ENCODE measurements at places on chromosomes 12 and 14.

- no peak for DNase-seq
Observed at GRCh38 chr12:22738945-22739344, 114.0 kb downstream of the ETNK1 start.

GRCh38 chr12:25829192-25829591, 129.3 kb upstream of the RASSF8 start:
- no peak for DNase-seq

DNA sequence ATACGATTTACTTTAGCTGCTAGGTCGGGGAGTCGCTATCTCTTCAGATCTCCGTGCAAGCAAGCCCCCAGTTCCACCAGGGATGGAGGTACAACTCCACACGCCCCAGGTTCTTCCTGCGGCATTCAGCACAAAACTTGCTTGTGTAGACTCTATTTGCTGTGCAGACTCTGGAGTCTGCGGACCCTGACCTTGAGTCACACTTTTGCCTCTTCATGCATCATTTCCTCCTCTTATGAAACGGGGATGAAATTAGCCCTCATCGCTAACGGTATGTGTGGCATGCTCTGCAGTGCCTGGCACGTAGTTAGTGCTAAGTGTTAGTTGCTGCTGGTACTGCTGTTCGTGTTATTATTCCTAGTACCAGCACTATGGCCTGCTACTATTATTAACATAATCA, 84.4 kb downstream of the TMEM132D start:
- no peak for DNase-seq

DNA sequence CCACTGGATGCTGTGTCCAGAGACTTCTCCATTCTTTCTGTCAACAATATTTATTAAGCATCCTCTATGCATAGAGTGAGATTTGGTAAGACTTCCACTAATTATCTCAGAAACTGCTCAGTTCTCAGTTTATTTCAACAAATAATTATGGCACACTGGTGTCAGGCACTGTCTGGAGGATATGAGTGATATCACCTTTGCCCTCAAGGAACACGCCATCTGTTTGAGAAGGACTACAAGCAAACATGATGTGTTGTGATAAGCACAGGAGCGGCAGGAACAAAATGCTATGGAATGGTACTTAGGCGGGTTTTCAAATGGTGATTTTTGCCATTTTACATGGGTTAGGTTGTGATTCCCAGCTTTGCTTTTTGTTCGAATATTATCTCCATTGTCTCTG, 229.2 kb downstream of the DPF3 start:
- DNase-seq = no peak

GRCh38 chr12:4086481-4086880, 187.1 kb upstream of the CCND2 start:
- no peak for DNase-seq

DNA sequence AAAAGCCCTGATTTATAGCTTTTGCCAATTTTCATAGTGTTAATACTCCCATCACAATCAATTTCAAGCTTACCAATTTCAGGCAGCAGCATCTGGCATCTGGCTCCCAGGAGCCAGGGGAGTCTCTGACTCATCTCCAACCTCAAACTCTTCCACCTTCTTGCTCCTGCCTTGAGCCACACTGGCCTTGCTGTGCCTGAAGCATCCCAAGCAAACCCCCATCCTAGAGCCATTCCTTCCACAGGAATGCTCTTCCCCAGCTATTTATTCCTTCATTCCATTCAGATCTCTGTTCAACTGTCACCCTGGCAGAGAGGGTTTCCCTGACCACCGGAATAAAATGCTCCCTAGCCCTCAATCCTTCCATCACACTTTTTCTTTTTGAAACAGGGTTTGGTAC, 13.9 kb upstream of the PPP1CC start:
- no peak for DNase-seq

GRCh38 chr14:67491741-67492507, 3.4 kb upstream of the TMEM229B start:
- no peak for DNase-seq

GRCh38 chr12:112185093-112185923, 59.9 kb downstream of the TRAFD1 start:
- DNase-seq = no peak

GRCh38 chr14:67883717-67884116, 64.1 kb downstream of the RAD51B start:
- DNase-seq = peak; percentile 30

- no peak for DNase-seq
Observed at GRCh38 chr12:68416826-68417225, 84.7 kb upstream of the MDM1 start.

DNA sequence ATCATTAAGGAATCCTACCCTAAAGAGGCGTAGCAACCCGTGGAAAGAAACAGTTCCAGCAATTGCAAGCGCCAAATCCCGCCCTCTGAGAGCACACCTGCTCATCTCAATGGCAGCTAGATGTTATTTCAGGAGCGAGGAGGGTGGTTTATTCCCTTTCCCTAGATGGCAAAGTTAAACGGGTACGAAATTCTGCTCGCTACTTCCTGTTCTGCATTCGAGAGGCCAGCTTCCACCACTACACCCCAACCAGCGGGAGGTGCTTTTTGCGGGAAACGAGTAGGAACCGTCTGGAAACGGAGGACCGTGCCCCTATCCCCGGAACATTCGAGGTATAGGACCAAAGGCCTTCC, 536 bp downstream of the VPS29 start:
- DNase-seq = peak; percentile 80

- DNase-seq = no peak
Observed at GRCh38 chr14:59356312-59356711, 108.9 kb downstream of the GPR135 start.

DNA sequence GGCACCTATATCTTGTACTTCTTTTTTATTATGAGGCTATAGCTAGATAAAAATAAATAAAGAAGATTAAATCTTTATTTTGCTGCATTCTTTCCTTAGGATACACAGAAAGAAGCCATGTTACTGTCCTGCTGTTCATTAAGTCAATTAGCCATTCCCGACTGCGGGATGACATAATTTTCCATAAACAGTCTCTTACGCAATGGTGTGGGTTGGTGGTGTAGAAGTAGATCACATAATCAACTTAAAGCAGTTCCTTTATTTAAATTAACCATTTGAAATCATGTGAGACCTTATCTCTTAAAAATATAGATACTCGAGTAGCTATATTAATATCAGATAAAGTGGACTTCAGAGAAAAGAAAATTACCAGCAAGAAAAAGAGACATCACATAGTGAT, 40.2 kb downstream of the TAOK3 start:
- DNase-seq = peak; percentile 65

GRCh38 chr12:94553875-94554274, 94.2 kb upstream of the CEP83 start:
- no peak for DNase-seq

DNA sequence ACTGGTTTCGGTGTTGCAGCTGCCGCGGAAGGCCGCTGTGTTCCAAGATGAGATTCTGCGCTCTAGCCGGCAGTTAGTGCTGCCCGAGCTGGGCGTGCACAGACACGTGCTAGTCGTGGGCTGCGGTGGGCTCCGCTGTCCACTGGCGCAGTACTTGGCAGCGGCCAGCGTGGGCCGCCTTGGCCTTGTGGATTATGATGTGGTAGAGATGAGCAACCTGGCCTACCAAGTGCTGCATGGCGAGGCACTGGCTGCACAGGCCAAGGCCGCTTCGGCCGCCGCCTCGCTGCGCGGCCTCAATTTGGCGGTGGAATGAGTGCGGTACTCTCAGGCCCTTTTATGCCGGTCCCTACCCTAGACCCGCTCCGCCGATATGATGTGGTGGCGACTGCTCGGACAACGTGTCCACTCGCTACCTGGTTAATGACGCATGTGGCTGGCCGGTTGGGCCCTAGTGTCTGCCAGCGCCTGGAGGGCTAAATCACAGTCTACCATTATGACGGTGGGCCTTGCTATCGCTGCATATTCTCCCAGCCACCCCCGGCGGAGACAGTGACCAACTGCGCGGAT, 102.2 kb downstream of the SNAPC1 start:
- DNase-seq = no peak

DNA sequence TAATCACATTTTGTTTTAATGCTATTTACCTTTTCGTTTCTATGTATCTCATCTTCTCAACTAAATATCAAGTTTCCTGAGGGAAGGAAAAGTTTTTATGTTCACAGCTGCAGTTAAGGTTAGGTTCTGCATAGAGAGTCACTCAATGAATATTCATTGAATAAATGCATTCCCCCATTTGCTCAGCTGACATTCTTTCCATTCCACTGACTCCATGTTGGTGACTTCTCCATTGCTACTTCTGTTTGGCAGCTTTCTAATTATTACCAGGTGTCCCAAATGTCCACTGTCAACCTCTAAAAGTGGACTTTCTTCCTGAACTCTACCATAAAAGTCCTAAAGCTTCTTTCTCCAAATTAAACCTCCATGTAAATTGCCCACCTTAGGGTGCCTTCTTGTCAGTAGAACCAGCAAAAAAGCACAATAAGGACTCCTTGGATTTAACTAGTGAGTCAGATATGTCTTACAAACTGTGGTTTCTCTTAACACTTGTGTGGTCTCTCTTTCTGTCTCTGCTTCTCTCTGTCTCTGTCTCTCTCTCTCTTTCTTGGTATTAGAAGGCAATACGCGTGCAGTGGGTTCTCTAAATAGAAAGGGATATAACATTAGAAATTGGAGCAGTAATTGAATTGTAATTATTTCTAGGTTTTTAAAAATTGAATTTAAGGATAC, 85.9 kb downstream of the TMEM117 start:
- DNase-seq = no peak

DNA sequence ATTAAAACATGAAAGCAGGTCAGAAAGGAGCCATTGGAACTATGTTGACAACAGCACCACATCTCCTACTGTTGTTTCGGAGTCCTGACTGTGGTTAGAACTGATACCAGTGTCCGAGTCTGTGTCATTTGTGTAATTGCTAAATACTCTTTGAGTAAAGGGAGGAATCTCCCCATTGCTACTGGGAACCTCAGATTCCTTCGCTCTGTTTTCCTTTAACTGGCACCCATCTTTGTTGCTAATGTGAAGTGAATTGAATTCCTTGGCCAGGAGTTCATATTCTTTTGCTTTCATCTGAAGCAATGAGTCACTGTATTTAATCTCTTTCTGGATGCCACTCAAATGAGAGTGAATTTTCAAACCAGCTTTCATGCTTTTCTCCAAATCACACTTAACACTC, 31.5 kb downstream of the RASSF9 start:
- no peak for DNase-seq

DNA sequence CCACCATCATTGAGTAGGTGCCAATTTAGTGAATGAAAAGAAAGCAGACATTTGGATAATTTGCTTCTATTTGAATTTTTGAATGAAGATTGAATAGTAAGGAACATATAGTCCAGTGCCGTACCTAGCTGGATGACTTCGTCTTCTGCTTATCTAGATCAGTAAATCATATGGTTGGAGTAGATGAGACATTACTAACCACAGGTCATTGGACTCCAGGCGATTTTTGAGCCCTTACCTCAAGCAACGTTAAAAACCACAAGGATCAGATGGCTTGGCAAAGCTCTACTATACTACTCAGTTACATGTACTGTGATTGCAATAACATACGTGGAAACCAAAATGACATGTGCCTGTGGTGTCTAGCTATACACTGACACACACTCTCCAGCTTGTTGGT, 1.7 kb upstream of the SPATS2 start:
- DNase-seq = no peak

DNA sequence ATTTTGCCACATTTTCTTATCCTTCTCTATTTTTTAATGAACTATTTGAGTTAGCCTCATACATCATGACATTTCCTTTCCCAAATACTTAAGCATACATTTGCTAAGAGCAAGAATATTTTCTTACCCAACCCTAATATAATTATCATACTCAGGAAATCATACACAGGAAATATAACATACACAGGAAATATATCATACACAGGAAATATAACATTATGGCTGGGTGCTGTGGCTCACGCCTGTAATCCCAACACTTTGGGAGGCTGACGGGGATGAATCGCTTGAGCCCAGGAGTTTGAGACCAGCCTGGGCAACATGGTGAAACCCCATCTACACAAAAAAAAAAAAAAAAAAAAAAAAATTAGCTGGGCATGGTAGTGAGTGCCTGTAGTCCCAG, 4.9 kb downstream of the NCKAP1L start:
- no peak for DNase-seq

- no peak for DNase-seq
Observed at GRCh38 chr12:106137530-106138356, 1.0 kb downstream of the NUAK1 start.

DNA sequence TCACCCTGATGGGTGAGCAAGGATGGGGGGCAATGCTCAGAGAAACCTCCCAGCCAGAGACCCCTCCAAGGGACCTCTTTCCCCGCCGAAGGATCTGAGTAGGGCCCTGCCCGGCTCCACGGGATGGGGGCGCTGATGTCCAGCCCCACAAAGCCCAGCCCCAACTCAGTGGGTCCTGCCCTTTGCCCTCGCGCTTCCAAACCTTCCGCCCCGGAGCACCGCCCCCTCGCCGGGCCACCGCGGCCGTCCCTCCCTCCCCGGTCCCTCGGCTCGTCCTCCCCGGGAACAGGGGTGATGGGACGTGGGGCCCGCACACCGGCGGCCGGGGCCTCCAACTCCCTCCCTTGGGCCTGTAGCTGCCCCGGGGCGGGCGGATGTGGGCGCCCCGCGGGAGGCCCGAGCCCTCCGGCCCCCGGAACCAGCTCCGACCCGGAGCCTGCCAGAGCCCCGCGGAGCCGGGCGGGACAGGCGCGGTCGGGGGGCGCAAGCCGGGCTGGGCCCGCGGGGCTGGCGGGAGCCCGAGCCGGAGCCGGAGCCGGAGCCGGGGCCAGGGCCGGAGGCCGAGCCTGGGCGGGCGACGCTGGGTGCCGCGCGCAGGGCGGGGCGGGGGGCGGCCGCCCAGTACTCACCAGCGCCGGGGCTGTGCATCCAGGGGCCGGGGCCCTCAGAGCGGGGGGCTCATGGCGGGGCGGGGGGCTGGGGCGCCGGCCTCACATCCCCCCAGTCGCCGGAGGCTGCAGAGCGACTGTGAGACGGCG, 386 bp downstream of the HDAC7 start:
- no peak for DNase-seq

DNA sequence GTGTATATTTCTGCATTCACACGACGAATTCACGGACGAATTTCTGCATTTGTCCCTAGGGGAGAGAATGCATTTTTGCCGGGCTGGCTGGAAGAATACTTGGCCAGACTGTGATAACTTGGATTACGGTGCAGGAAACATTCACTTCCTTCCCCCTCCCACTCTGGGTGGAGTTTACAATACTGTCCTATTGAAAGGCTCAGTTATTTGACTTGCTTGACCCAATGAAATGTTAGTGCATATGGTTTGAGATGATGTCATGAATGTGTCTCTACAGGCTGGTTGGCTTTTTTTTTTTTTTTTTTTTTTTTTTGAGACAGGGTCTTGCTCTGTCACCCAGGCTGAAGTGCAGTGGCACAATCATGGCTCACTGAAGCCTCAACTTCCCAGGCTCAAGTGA, 90.7 kb upstream of the NOS1 start:
- DNase-seq = no peak

DNA sequence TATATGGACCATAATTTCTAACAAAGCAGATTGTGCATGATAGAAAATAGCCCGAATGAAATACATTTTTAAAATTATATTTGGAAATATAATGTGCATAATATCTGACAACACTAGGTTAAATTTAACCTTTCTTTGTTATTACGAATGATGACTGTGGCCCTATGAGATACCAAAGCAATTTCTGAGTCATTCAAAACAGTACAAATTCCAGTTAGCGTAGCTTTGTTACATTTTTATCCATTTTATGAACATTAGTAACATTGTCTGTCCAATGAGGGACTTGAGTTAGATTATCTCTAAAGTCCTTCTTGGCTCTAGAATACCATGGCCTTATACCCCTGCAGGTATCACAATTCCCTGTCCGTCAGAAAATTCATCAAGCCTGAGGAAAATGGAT, 39.0 kb upstream of the REP15 start:
- DNase-seq = no peak

- no peak for DNase-seq
Observed at GRCh38 chr12:73947326-73948026, 590.2 kb upstream of the ATXN7L3B start.

Data from Kasumi-1 (cell line).